ENCODE measurements at places on chromosomes 12 and 14.
A peak's percentile ranks its signal among the peaks of the same experiment; 100 is the strongest.

DNA sequence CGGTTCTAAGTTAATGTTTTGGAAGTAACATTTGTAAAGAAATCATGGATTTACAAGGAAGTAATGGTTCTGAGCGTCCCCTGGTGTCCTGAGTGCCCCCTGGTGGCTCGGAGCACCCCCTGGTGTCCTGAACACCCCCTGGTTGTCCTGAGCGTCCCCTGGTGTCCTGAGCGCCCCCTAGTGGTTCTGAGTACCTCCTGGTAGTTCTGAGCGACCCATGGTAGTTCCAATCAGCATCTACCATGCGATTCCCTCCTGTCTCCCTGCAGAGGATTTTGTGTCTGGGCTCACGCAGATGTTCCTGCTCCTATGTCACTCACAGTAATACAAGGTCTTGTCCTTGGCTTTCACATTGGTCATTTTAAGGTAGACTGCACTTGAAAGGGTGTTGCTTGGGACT lies 1352.9 kb downstream of the TMEM121 start:
- no peak for DNase-seq

DNA sequence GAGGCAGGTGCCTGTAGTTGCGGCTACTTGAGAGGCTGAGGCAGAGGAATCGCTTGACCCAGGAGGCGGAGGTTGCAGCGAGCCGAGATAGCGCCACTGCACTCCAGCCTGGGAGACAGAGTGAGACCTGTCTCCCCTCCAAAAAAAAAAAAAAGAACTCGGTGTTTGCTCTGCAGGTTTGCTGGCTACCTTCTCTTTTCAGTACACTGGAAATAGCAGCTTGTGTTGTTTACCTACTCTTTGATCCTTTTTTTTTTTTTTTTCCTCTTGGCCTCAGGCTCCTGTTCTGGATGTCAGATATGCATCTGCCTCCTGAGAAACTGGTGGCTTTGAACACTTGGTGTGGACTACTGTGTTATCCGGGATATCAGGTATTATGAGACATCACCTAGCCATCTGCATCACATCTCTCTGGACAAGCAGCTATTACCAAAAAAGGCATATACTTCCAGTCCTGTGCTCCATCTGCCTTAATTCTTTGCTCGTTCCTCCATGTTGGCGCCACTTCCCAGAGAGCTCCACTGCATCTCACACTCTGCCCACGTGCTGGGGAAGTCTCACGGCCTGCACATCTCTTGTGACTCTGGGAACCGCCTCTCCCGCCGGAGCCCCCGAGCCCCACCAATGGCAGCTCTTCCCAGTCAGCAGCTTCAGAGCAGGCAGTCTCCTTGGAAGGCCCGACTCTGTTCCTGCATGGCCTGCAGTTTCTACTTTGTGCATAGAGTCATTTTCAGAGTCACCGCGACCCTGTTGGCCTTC lies 50.9 kb upstream of the TRAF3 start:
- DNase-seq, result no peak

- DNase-seq, result no peak
Measured at GRCh38 chr14:105853907-105854599, 327.7 kb downstream of the TMEM121 start.

GRCh38 chr12:91139286-91139685 lies 28.0 kb upstream of the LUM start:
- no peak for DNase-seq

GRCh38 chr12:81017792-81018191 lies 60.1 kb upstream of the ACSS3 start:
- no peak for DNase-seq

DNA sequence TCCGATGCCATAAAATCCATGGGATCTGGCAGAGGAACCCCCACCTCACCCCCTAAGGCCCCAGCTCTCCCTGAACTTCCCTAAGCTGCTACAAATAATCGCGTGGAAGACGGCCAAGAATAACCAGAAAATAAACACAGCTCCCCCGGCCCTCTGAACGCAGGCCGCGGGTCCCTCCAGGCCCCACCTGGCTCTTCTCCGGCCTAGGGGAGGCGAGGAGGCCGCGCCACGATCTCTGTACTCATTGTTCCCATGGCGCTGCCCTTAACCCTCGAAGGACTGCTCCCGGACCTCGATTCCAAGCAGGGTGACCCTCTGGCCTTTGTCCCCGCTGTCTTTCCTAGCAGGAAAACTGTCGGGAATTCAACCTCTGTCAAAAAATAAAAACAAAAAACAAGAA lies 33.9 kb upstream of the TBX5 start:
- no peak for DNase-seq

DNA sequence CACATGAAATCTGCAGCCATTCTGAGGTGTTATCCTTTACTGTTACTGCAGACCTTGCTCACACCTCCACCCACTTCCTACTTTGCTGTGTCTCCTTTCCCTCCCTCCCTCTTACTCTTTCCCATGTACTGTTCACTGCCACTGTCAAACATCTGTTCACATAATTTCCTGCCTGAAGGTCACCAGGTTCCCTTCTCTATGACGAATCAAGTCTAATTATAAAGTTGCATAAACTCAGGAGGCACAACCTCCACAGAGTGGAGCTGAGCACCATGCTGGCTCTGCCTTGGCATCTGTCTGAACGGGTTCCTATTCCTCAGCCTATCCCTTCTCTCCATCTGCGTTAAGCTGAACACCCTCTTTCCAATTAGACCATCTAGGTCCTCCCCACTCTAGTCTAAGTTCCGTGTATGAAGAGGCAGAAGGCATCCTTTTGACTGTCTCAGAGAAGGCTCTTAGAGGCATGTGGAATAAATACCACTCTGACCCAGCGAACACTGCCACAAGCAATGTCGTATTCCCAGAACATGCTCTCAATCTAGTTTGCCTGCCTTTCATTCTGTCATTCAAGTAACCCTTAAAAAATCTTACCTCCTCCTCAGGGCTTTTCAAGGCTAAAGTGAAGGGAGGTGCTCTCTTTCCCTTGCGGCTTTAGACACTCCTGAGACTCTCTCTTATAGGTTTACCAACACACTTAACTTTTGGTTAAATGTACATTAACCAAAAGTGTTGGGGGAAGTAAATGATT lies 48.7 kb downstream of the ACADS start:
- no peak for DNase-seq

GRCh38 chr14:70696026-70696425 lies 54.3 kb downstream of the TTC9 start:
- no peak for DNase-seq

- no peak for DNase-seq
Measured at GRCh38 chr12:68975811-68976210, 42.8 kb upstream of the CPM start.

DNA sequence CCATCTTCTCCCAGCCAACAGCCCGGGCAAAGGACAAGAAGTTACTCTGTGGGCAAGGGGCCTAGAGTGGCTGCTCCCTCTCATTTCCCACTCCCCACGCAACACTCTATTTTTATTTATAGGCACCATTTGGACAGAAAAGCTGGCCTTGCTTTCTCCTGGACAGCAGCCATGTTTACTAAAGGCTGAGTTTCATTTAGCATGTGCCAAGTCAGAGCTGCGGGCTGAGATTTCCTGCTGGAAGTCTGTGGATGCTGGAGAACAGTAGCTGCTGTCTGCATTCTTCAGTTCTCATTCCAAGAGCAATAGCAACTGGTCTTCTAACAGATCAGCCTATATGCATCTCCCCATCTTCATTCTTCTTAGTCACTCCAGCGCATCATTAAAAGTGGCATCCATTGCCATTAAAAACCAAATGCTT lies 8.3 kb downstream of the COL2A1 start:
- no peak for DNase-seq

DNA sequence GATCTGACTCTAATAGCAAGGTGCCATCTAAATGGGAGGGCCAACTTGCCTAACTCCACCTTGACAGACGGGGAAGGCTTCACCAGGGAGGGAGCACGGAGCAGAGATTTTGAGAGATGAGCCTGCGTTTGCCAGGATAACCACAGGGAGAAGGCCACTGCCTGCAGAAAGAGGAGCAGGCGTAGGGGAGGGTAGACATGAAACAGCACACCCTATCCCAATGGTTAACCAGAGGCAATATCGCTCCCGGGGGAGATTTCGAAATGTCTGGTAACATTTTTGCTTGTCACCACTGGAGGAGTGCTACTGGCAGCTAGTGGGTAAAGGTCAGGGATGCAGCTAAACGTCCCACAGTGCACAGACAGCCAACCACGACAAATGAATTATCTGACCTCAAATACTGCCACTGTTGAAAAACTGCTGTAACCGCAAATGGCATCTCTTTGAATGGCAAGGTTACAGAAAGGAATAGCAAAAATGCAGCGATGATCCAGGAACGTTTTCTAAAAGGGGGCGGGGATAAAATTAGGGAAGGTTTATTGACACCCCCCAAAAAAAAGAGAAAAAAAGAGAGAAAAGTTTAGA lies 126.0 kb upstream of the ATF7IP start:
- DNase-seq, result peak; percentile 59

GRCh38 chr12:53965281-53966084 lies 7.4 kb upstream of the HOXC11 start:
- no peak for DNase-seq
